LHCN-M2 (cell line): ENCODE measurements at places on chromosomes 11 and 22.
A peak's percentile ranks its signal among the peaks of the same experiment; 100 is the strongest.

GRCh38 chr22:17436382-17436980, 67.2 kb downstream of the CECR2 start:
- DNase-seq, result no peak

DNA sequence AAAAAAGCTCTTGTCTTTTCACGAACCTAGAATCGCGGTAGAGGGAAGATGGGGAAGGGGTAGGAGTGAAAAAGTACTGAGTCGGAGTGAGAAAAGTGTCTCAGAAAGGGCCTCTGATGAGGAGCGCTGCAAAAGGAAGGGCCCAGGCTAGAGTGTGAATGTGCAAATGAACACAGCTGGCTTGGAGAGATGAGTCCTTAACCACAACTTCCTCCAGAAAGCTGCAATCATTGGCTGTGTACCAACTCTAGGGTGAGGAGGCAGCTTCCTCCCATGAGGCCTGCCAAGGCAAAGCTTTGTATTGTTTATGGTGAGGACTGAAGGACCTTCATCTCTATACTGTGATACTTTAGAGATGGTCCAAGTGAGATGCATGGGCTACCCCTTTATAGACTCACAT, 566.9 kb upstream of the ANO5 start:
- no peak for DNase-seq

DNA sequence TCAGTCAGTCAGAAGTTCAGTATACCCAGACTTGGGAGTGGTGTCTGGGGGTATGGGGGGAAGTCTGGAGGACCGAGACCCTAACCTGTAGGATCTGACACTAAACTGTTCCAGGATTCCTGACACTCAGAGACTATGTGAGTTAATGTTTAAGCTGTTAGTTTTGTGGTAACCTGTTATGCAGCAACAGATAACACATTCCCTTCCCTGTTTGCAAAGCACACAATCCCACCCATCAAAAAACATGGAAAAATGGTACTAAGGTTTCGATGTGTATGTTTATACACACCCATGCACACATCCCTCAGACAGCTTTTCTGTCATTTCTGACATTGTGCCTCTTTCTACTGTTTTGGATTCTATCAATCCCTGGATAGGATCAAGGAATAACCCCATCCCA, 27.6 kb downstream of the ZNF280B start:
- DNase-seq, result no peak

DNA sequence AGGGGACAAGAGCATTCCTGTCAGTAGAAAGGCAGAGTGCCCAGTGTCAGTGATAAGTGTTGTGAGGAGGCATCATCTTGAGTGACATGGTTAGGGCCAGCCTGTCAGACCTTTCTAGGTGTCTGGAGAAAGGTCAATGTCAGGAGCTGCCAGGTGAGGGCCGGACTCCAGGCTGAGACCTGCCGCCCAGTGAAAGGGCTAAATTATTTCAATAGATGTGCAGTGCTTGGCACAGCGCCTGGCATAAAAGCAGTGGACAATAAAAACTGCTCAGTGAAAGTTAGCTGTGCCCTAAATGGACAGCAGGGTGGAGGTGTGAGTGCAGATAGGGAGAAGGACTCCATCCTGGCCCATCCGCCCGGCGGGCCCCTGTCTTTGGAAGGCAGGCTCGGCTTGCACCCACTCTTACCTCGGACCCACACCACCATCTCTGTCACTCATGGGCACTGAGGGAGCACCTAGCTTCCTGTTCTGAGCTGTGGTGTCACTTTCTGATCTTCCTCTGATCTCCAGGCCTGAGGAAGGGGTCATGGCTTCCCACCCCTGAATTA, 23.5 kb upstream of the WNT11 start:
- DNase-seq, result no peak

GRCh38 chr11:76783896-76784813, 999 bp downstream of the TSKU start:
- DNase-seq, result peak; percentile 60

DNA sequence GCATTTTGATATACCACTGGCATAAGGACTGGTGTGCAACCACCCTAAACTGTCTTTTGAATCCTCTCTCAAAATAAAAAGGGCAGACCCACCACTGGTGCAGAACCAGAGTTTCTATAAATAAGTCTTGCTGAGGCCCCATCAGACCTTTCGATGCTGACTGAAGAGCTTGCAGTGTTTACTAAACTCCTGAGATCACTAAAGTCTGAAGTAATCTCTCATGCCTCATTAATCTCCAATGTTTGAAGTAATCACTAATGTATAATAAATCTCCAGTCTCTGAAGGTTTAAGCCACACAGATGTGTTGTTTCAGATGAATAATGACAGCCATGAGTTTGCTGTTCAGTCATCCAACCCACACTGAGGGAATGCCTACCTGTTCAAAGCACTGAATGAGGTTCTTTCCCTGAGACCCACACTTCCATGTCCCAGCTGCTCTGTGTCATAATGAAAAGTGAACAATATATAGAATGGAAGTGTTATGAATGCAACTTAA, 50.6 kb upstream of the DEUP1 start:
- no peak for DNase-seq

DNA sequence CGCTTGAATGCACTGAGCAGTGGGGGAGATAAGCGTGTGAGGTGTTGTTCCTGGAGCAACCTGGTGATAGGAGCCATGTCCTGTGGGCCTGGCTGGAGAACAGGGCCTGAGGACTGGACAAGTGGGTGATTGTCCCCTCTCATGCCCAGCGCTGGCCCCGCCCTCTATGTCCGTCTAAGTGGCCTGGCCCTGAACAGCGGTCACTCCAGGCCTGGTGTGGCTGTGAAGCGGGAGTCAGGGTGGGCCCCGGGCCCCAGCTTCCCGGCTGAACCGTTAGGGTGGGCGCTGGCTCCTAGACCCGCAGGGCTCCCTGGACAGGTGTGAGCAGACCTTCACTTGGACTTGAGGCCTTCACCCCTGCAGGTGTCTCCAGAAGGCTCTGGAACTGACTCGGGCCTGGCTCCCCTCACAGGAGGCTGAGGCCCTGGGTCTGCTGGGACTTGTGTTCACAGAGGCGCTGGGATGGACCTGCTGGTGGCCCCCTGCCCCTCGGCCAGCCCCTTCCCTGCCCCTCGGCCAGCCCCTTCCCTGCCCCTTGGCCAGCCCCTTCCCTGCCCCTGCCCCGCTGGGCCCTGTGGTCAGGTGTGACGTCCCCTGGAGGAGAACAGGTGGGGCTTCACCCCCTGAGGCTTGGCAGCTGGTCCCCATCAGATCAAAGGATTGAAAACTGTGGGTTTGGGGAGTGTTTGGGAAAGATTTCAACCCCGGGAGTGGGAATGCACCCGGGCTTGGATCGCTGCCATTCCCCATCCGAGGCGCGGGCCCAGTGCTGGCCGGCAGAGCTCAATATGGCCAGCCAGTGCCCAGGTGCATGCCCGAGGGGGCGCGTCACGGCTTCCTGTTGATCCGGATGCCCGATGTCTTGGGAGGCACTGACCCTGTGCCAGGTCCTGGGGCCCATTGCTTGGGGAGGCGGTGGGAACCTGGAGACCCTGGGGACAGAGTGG, 3.2 kb upstream of the MUC6 start:
- no peak for DNase-seq

DNA sequence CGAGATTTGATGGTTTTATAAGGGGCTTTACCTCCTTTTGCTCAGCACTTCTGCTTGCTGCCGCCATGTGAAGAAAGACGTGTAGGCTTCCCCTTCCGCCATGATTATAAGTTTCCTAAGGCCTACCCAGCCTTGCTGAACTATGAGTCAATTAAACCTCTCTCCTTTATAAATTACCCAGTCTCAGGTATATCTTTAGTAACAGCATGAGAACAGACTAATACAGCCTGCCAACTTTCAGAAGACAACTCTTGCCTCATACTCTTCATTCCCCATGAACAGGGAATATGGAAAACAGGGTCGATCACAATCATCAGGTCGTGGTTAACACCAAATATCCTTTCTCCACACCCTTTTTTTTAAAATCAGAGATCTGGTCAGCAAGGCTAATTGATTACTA, 83.0 kb downstream of the MPPED2 start:
- DNase-seq, result no peak

DNA sequence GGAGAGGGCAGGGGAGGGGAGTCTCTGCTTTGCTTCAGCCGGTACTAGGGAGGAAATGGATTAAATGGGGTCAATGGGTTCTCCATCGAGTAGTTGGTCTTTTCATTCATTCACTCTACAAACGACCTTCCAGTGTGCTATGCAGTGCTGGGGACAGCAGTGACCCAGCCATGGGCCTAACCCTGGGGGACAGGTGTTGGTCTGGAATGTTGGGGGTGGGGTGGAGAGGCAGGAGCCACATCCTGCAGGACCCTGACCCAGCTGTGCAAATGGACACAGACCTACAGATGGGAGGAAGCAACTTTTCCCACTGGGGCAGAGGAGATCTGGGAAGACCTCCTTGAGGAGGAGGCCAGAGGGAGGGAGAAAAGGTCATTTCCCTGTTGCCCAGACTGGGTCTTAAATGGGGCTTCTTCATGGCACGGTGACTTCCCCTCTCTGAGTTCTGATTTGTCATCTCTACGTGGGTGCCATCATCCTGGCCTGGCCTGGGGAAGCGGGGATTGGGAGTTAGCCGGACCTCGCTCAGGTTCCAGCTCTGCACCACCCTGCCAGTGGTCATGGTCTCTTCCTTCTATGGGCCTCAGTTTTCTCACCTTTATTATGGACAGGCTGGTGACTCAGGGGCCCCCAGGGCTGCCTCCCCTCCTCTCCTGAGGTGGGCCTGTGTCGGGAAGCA, 2.0 kb downstream of the CYTH4 start:
- no peak for DNase-seq

- DNase-seq, result no peak
These were observed 72.3 kb upstream of the TP53I11 start for GRCh38 chr11:45023065-45023365.

GRCh38 chr11:131463162-131463561, 92.7 kb downstream of the NTM start:
- DNase-seq, result no peak

GRCh38 chr11:15097411-15097810, 17.3 kb upstream of the INSC start:
- DNase-seq, result peak; percentile 57

DNA sequence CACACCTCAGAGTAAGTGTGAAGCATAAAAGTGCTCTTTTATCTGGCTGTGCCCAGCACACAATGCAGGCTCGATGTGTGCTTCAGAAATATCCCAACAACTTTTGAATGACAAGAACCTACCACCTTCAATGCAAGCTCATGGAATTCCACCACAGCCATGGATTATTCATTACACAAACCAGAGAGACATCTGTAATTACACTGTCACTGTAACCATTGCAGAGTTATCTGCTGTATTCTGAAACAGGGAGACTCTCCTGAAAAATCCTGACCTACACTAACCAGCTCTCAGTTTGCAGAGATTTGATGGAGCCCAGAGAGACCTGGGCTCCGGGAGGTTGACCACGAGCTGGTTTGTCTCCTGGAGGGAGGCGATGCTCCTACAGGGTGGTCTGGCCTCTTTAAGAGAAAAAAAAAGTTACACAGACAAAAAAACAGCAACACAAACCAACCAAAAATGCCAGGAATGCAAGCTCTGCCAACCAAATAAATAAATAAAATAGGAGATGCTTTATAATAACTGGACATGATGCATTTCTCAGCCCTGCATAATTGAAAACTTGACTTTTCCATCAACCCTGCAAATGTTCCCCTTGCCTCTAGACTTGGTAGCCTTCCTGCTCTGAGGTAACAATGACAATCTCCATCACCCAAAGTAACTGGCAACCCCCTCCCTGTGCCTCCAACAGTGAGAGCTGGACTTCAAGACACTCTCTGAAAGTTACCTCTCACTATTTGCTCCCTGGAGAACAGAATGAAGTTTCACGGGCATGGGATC, 69.7 kb downstream of the ETS1 start:
- DNase-seq, result peak; percentile 82

- DNase-seq, result no peak
These were observed at the start of gene CCDC116 for GRCh38 chr22:21632237-21632895. Gene CCDC116, plus strand, starts transcription at chr22:21632760. Its CDS starts 422 bp downstream, at chr22:21633182.

- no peak for DNase-seq
These were observed 220.7 kb downstream of the TENM4 start for GRCh38 chr11:79220171-79220570.

DNA sequence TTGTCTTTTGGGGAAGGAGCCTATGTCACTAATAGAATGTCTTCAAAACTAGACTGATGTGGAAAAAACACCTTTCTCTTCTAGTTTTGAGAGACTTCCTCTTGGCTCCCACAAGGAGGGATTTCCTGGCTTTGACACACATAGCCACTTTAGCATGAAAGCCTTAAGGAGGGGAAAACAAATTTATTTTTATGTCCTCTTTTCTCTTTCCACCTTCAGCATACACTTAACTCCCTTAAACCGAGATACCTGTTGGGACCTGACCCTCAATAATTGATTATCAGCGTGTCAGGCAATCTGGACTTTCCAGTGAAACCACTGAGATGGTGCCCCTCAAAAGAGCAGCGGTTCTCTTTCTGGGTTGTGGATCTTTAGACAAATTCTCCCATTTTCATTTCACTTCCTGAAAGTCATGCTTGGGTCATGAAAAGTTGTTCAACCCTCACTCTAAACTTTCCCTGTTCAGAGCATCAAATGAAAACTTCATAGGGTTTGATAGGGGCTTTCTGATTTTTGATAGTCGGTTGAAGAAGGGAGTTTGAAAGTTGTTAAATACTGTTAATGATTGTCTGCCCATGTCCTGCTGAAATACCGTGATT, 9.1 kb downstream of the EFCAB6 start:
- DNase-seq, result no peak

DNA sequence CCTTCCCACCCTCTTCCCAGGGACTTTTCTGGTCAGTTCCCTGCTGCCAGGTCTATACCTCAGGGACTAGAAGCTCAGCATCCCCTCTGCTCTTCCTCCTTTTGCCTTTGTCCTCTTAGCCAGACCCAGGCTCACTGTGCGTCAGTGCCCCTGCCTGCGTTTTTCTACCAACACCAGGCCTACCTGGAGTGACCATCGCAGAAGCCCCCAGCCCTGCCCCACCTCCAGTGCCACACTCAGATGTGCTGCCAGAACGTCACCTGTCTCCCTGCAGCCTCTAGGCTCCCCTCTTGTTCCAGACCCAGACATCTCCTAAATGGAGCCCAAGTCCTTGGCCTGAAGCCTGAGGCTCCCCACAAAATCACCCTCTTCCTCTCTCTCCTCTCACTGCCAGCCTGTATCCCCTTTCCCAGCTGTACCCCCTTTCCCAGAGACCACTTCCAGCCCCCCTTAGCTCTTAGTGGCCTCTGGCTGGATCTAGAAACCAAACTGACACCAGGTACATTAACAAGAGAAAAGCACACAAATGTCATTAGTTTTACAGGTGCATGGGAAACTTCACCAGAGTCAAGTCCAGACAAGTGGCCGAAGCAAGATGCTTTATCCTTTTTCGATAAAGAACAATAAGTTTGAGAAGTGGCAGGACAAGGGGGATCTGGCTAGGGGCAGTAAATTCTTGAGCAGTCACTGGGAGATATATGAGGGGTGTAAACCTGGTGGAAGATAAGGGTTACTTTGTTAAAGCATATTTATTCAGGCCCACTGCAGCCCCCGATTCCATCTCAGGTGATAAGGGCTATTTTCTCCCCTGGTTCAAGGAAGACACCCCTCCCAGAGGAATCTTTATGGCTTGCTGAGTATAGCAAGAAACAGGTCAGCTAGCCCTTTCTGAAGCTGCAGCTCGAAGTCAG, 61.5 kb downstream of the BCR start:
- DNase-seq, result no peak

- DNase-seq, result peak; percentile 52
These were observed 131.9 kb downstream of the WNT11 start for GRCh38 chr11:76074148-76075095.

GRCh38 chr11:12174128-12174476, 63.7 kb downstream of the MICAL2 start:
- no peak for DNase-seq
